NCI-H774 (cell line): ENCODE measurements at places on chromosomes 11 and 22.
A peak's percentile ranks its signal among the peaks of the same experiment; 100 is the strongest.

DNA sequence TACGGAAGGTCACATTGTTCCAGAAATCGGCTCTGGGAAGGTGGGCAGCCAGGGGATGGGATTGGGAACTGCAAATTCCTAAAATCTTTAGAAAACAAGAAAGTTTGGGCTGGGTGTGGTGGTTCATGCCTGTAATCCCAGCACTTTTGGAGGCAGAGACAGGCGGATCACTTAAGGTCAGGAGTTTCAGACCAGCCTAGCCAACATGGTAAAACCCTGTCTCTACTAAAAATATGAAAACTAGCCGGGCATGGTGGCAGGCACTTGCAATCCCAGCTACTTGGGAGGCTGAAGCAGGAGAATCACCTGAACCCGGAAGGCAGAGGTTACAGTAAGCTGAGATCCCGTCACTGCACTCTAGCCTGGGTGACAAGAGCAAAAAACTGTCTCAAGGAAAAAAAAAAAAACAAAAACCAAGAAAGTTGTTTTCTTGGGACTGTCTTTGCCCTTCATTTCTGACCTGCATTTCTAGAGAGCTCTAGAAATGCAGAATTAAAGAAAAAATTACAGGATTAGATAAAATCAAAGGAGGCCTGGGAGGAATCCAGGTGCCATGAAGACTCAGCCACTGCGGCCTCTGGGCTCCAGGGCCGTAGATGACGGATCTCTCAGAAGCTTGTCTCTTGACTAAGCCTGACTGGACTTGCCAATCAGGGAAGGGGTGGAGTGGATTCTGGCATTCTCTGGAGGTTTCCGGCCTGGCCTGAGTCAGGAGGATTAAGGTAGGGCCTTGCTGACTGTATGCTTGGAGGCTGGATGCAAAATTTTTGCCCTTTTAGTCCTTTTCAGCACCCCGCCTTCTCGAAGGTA, 5.3 kb upstream of the MALAT1 start:
- DNase-seq = no peak

- no peak for DNase-seq
Observed at GRCh38 chr11:66595245-66595904, 2.4 kb downstream of the CCS start.

DNA sequence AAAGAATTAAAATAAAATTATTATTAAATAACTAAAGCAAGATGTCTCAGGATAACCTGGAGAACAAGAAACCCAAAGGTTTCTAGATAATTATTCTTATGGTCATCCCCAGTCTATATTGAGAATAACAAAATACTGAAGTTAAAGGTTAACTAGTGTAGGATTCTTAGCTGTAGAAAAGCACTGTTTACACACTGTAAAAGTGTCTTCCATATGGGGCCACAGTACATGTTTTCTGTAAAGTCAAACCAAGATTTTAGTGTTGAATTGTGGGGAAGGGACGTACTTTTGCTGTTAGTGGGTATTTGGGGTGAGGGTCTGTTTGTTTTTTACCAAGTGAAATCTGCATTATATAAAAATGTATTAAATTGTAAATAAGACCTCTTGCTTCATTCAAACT, 47.5 kb upstream of the SOX6 start:
- no peak for DNase-seq

- DNase-seq = peak; percentile 42
Observed at GRCh38 chr11:47177229-47177845, 658 bp upstream of the ARFGAP2 start.

- no peak for DNase-seq
Observed at GRCh38 chr22:40051322-40051721, 56.6 kb downstream of the FAM83F start.

- no peak for DNase-seq
Observed at GRCh38 chr11:11622340-11622706, 518 bp upstream of the GALNT18 start.

GRCh38 chr11:17769218-17769617, 34.6 kb downstream of the KCNC1 start:
- DNase-seq = no peak

DNA sequence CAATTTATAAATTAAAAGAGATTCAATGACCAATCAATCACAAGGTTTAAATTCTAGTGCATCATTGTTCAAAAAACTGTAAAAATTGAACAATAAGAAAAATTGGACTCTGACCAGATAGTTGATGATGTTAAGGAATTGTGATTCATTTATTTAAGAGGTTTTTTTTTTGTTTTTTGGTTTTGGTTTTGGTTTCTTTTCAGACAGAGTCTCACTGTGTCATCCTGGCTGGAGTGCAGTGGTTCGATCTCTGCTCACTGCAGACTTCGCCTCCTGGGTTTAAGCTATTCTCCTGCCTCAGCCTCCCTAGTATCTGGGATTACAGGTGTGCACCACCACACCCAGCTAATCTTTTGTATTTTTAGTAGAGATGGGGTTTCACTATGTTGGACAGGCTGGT, 17.1 kb upstream of the EIF3M start:
- no peak for DNase-seq

GRCh38 chr22:37971475-37972434, 12.6 kb downstream of the SOX10 start:
- no peak for DNase-seq
